ENCODE measurements at places on chromosomes 11 and 22.
A peak's percentile ranks its signal among the peaks of the same experiment; 100 is the strongest.

GRCh38 chr22:42625416-42625815, 10.7 kb upstream of the POLDIP3 start:
- no peak for DNase-seq

DNA sequence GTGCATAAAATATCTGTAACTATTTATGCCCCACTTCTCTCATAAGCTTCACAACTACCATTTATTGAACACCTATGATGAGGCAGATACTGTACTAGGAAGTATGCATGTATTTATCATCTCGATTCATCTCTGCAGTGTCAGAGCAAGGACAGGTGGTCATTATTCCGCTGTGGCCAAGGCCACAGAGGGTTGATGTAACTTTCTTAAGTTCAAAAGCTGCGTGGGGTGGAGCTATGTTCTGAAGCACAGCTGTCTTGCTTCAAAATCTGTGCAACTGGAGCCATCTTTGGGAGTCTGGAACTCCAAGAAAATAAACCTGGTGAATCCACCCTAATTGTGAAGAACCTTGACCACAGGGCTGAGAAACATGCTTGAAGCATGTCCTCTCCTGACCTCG, 60.2 kb upstream of the HMGXB4 start:
- no peak for DNase-seq

DNA sequence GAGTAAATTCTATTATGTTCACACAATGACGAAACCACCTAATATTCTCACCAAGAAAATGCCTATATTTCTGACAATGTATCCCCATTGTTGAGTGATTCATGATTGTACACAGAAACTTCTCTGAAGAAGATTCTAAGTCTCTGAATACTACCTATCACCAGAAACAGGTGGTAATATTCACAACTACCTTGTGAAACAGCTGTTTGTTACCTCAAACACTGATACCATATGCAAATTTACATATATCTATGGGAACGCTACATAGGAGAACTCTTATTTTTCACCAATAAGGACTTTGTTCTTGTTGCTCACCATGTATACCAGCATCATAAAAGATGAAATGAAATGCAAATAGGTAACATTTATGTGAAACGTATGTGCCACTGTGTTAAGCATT, 59.3 kb downstream of the PDGFD start:
- DNase-seq = no peak

GRCh38 chr11:127074151-127074761, 73.7 kb upstream of the KIRREL3 start:
- no peak for DNase-seq

DNA sequence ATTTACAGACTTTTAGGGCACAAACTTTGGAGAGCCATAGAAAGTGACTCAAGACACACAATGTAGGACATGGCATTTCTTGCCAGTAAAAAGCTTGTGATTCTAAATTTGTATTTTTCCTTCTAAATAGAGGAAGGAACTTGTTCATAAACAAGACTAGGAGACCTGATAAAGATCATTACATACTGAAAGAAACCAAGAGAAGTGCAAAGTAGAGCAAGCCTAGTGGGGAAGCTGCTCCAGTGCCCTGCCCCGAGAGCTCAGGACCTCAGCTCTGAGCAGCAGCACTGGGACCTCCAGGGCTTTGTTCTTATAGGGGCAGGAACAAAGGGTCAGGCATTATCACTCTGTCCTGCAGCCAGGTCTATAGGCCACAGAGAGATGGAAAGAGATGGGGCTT, 7.2 kb downstream of the IRAG1 start:
- no peak for DNase-seq

DNA sequence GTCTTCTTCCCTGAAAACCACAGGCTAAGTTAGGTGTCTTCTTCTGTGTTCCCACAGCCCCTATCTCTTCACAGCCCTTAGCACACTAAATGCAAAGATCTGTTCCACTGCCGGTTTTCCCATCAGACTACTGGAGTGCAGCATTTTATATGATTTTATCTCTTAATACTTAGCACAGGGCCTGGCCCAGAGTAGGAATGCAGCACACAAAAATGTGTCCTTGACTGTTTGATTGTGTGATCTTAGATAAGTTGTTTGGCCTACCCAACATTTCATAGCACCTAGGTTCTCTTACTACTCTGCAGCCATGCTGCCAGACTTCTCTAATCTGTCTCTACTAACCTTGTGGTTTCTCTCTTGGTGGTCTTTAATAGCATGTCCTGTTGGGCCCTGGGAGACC, 54.1 kb upstream of the RRM1 start:
- DNase-seq = no peak

GRCh38 chr22:21703684-21704316, 31.8 kb downstream of the YPEL1 start:
- DNase-seq = no peak

GRCh38 chr11:65536412-65537295, 11.8 kb downstream of the SCYL1 start:
- DNase-seq = no peak

DNA sequence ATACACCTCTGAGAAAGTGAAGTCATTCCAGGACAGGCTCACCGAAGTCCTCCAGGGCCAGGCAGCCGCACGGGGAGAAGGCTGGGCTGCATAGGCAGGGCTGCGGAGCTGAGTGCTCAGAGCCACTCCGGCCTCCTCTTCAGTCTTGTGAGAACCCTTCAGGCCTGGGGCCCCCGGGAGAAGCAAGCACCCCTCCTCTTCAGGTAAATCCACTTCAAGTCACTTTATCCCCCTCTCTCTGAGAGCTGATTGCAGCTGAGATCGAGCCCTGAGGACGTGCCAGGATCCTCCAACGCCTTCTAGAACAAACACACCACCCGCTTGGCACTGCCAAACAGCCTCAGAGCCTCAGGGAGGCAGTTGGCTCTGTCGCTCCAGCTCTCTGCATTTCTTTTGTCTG, 1526.3 kb downstream of the BRD1 start:
- DNase-seq = no peak

DNA sequence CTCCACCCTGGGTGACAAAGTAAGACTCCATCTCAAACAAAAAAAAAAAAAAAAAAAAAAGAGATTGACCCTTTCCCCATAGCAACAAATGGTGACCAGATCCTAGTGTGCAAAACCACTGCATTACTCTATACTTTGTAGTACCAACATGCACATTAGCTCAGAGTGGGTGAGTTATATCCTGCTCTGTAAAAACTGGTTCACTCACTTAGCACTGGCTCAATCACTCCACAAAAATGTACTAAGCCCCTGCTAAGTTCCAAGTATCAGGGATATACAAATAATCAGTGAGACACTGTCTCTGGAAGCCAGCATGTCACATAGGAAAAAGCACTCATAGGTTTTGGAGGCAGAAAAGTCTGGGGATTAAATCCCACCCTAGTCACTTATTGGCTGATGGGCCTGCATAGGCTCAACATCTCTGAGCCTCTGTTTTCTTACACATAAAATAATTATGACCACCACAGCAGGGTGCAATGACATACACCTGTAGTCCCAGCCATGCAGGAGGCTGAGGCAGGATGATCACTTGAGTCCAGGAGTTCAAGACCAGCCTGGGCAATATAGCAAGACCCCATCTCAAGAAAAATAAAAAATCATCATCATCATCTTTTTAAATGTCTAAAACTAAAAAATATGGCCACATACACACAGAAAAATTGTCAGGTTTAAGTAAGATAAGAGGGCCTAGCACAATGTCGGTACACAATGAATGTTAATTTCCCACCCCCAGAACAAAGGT, 11.9 kb downstream of the FAM168A start:
- no peak for DNase-seq

DNA sequence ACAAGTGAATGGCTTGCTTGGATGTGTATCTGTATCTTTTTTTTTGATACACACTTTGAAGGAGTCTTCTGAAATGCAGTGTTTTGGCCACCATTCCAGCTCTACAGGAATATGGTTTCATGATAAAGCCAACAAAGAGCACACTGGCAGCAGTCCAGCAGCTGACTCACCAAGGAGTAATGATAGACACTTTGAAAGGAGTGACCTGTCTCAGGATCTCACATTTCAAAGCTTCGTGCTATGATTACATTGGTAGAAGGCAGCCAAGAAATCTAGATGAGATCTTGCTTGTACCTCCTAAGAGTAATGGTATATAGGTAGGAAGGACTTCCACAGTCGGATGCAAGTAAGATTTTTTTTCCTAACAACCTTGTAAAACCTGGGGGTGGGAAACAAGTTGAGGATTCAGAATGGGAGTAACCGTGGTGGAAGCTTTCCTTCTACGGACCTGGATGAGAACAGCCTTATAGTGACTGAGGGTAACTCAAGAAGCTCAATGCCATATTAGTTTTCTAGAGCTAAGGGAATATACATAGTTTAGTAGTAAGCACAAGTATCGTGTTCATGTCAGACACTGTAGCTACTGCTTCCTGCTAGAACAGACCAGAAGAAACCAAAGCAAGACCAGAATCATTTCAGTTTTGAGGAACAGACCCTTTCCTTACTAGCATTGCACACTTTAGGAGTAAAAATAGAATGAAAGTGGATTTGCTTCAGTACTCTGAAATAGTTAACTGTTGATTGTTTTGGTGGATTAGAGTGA, 25.0 kb downstream of the MTMR3 start:
- peak; percentile 70 for DNase-seq

- DNase-seq = no peak
These were observed 530.4 kb upstream of the TENM4 start for GRCh38 chr11:79971255-79971654.

GRCh38 chr11:103585911-103586310, 450.5 kb upstream of the DDI1 start:
- DNase-seq = no peak

DNA sequence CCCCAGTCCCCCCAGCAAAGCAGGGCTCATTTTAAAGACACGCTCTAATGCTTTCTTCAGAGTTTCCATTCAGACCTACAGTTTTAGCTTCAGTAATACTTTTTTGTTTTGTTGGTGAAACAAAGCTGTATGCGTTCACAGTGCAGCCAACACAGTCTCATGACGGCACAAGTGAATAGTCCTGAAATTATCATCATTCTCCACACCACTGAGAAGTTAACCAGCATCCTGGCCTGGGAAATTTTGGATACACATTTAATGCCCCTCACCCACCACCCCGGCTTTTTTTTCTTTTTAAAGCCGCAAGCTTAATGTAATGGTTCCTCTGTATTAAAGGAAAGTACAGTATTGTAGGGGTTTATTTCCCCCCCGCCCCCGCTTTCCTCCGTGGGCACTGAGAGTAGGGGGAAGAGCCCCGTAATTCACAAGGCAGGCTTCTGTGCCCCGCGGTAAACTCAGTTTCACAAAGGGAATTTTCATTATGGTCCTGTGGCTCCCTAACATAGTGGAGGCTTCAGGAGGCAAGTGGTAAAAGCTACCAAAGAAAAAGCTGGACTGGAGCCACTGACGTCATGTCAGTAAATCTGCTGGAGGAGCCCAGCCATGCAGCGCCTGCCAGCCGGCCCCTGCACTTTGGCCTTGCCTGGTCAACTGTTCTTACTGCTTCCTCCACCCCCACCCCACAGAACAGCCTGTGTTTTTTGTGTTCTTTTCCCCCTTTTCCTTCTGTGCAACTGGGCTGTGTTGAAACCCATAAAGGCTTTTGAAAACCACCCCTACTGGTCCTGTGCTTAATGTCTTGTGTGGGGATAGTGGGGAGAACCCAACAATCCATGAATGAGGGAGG, 18.2 kb downstream of the TEAD1 start:
- DNase-seq = peak; percentile 70

DNA sequence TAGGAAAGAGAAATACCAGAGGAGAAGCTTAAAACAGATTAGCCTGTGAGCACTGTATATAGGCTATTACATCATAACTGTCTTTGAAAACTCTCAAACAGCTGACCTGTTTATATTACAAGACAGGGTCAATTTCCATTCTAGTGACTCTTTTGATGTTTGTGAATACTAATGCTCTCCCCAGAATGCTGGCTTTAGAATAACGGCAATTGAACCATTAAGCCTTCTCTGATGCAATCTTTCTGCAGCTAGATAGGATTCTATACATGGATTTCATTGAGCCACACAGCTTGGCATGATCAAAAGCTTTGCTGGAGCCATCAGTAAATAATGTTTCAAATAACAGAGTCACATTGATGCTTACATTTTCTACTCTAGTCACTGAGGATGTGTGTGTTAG, 122.7 kb upstream of the FAT3 start:
- peak; percentile 34 for DNase-seq

- no peak for DNase-seq
These were observed 37.4 kb upstream of the CD82 start for GRCh38 chr11:44528103-44528502.

DNA sequence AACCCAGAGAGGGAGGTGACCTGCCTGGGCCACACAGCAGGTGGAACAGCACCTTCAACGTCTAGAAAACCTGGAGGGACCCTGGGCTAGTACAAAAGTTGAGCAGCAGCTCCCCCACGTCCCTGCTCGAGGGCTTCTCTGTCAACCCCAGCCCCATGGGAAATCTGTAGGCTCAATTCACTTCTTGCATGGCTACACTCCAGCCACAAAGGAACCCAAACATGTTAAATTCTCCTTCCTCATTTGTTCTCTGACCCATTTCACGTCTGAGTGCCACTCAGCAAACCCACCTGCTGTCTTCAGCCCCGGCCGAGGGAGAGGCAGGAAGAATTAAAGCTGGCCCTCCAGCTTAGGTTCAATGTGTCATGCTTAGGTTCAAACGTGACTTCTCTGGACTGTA, 418.5 kb downstream of the MIAT start:
- DNase-seq = no peak

GRCh38 chr11:109490953-109491635, 69.1 kb downstream of the C11orf87 start:
- no peak for DNase-seq

- no peak for DNase-seq
These were observed 109.0 kb upstream of the APOA1 start for GRCh38 chr11:116946414-116946813.

DNA sequence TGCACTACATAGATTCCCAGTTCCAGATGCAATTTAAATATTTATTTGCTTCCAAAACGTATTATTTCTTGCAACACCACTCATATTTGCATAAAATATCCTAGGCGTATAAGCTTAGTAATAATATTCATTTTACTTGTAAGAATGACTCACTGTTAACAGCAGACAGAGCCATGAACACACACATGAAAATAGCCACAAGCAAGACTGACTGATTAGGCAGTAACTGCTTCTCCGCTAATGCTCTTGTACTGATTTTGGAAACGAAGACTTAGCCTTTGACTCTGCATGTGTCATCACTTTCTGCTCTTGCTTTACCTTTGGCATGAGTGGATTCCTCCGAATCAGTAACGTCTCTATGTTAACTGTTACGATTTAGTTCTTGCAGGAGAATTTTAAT, 6.0 kb downstream of the OR10Q1 start:
- DNase-seq = no peak

GRCh38 chr22:48647606-48648515, 1179.8 kb downstream of the BRD1 start:
- no peak for DNase-seq

All from spinal cord (tissue), 10 donors.